ENCODE measurements at places on chromosomes 3 and 15. TPM values are rescaled to one million over a fixed set of nuclear protein-coding genes. Genes with fewer than 3 reads are reported as not detected.

DNA sequence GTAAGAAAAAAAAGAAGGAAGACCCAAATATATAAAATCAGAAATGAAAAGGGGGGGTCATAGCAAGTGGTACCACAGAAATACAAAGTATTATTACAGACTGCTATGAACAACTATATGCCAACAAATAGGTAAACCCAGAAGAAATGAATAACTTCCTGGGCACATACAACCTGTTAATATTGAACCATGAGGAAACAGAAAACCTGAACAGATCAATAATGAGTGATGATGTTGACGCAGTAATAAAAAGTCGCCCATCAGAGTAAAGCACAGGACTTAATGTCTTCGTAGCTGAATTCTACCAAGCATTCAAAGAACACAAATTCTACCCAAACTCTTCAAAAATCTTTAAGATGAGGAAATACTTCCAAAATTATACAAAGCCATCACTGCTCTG, 921.6 kb upstream of the SEMA6D start:
- DNase-seq, result no peak

DNA sequence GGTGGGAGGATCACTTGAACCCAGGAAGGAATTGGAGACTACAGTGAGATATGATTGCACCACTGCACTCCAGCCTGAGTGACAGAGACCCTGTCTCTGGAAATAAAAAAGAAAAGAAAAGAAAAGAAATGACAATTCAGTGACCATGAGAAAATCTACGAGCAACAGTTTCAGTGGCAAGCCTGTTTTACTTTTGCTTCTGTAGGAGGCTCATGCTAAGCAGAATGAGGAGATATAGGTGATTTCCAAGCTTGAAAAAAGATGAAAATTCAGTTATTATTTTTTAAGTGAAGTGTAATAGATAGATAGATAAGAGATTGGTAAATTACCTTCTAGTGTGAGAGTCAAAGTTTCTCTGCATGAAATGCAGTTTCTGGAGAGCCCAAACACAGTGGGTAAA, 651.1 kb downstream of the GRM7 start:
- no peak for DNase-seq

DNA sequence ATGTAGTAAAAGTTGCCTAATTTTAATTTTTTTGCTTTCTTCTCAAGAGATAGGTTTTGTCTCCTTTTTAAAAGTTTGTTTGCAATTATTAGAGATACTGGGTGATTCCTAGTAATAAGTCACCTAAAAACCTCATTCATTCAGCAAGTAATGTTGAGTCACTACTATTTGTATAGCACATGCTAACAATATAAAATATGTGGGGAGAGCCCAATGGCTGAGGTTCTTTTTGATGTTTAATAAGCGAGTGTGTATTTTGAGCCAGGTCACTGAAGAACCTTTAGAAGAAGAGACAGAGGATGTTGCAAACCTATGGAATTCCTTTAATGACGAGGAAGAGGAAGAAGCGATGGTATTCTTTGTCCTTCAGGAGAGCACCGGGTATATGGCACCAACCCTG, 123.7 kb upstream of the CHRM5 start:
- DNase-seq, result no peak

- no peak for DNase-seq
Observed at GRCh38 chr3:107222907-107223306, 154.3 kb upstream of the CCDC54 start.

- DNase-seq, result no peak
Observed at GRCh38 chr3:106029954-106030626, 161.3 kb upstream of the CBLB start.

DNA sequence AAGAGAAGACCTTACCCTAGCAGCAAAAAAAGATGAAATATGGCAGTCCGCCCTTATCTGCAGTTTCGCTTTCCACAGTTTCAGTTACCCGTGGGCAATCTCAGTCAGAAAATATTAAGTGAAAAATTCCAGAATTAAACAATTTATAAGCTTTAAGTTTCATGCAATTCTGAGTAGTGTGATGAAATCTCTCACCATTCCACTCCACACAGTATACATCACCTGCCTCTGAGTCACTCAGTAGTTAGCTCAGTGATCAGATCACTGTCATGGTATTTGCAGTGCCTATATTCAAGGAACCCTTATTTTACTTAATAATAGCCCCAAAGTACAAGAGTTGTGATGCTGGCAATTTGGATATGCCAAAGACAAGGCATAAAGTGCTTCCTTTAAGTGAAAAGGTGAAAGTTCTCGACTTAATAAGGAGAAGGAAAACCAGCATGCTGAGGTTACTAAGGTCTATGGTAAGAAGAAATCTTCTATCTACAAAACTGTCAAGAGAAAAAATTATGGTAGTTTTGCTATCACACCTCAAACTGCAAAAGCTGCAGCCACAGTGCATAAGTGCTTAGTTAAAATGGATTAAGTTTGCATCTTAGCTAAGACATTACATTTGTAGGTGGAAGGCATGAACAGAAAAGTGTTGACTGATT, 48.1 kb downstream of the HSPBAP1 start:
- DNase-seq, result no peak

- DNase-seq, result no peak
Observed at GRCh38 chr3:189739378-189739777, 108.2 kb downstream of the TP63 start.

GRCh38 chr3:54659347-54659746, 268.5 kb downstream of the LRTM1 start:
- no peak for DNase-seq

GRCh38 chr3:43154980-43155379, 49.1 kb upstream of the POMGNT2 start:
- DNase-seq, result no peak

- DNase-seq, result peak; percentile 31
Observed at GRCh38 chr15:67967871-67968431, 86.2 kb upstream of the PIAS1 start.

GRCh38 chr3:16536996-16537395, 23.5 kb upstream of the RFTN1 start:
- DNase-seq, result no peak

DNA sequence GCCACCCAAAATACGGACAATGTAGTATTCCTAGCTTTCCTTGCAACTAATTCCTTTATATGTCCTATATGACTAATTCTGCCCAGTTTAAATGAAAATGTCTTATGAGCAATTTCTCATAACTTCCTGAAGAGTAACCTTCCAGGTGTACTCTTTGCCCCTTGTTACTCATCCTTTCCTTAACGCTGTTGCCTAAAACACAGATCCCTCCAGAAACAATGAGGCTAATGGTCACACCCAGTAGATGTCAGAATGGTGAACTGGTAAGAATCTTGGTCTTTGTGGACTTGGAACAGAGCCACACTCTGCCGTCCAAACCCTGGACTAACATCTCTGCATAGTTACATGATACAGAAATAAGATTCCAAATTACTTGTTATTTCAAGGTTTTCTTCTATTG, 497.9 kb downstream of the IGSF11 start:
- DNase-seq, result no peak

DNA sequence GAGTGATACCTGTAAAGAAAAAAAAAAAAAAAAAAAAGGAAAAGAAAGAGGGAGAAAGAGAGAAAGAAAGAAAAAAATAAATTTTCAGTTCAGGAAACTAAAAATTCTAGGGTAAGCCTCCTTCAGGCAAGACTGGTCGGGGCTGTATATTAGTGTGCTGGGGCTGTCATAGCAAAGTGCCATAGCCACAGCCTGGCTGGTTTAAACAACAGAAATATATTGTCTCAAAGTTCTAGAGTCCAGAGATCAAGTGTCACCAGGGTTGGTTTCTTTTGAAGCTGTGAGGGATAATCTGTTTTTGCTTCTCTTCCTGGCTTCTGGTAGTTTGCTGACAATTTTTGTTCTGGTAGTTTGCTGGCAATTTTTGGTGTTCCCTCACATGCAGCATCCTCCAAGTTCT, 48.4 kb upstream of the SLC25A26 start:
- DNase-seq, result no peak

DNA sequence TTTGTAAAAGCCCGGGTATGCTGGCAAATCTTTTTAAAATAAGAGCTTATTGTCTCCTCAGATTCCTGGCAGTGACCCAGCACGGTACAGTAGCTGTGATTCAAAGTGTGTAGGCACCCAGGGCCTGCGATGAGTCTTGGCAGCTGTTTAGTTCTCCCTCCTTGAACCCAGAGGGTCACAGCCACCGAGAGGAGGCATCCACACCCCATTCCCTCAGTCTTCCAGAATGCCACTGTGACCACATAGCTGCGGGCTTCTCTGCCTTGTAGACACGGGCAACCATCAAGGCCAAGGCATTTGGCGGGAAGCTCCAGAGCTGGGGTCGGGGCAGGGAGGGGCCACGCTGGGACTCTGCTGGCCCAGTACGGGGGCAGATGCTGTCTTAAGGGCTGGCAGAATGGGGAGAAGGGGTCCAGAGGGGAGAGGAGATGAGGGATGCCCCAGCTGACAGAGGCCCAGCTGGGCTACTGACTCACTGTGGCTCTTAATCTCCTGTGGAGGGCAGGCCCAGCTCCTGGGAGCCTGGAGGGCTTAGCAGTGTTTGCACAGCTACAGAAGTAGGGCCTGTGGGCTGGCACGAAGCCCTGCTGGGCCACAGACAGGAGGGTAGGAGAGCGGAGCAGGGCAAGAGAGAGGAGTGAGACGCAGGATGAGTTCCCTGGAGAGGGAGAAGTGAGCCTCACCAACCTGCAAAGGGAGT, 68.8 kb upstream of the DLG1 start:
- no peak for DNase-seq

DNA sequence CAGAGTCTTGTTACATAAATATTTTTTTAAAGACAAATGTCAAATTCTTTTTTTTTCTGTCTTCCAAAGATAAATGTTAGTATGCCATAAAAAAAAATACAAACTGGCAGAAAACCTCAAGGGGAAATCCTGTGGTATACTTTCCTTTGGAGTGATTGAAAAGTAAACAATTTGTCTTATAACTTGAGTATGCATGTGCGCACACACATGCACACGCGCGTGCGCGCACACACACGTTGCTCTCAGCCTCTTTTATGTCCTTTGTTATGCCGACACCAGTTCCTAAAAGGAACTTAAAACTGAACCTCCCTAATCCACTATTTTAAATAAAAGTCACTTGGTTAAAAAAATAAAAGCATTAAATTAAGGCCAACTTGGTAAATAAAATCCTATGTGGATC, 58.1 kb downstream of the TGFBR2 start:
- DNase-seq, result no peak

DNA sequence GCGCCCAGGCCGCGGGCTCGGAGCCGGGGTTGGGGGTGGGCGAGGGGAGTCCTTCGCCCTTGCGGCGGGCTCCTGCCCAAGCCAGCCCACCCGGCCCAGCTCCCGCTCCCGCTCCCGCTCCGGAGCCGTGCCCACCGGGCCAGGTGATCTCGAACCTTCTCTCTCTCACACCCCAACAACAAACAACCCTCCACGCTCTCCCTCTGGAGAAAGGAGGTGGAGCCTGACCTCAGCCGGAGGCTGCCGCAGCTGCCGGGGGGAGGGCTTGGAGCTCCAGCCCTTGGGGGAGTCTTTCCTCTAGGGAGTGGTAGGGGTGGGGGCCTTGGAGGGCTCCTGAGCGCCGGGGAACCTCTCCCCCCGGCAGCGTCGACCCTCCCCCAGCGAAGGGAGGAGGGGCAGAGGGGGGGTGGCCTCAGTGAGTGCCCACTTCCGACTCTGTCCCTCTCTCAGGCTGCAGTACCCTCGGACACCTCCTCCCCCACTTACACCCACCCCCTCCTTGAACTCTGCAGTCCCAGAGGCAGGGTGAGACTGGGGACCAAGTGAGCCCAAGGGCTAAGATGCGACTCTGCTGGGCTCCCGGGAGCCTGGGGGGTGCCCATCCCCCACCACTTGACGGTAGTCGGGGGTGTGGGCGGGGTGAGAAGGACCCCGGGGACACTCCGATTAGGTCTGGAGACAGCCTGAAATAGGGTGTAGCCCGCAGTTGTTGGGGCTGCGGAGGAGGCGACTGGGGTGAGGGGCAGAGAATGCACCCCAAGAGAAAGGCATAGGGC, 4.4 kb upstream of the BAHD1 start:
- DNase-seq, result no peak

DNA sequence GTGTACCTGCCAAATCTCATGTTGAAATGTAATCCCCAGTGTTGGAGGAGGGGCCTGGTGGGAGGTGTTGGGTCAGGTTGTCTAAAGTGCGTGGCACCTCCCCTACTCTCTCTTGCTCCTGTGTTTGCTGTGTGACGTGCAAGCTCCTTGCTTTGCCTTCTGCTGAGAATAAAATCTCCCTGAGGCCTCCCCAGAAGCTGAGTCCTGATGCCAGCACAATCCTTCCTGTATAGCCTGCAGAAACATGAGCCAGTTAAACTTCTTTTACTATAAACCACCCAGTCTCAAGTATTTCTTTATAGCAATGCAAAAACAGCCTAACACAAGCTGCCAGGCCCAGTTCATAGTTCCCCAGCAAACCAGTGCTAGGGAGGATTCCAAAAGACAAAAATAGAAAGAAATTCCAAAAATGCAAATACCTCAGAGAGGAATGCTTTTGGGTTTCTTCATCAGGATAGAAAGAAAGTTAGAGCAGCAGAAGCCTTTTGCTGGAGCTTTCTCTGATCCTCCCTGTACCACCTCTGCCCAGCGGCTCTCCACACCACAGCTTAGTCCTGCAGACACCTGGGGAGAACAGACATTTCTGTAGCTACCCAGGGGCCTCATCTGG, 25.9 kb upstream of the CDV3 start:
- DNase-seq, result no peak

- DNase-seq, result no peak
Observed at GRCh38 chr3:121152573-121152972, 244.6 kb downstream of the STXBP5L start.

DNA sequence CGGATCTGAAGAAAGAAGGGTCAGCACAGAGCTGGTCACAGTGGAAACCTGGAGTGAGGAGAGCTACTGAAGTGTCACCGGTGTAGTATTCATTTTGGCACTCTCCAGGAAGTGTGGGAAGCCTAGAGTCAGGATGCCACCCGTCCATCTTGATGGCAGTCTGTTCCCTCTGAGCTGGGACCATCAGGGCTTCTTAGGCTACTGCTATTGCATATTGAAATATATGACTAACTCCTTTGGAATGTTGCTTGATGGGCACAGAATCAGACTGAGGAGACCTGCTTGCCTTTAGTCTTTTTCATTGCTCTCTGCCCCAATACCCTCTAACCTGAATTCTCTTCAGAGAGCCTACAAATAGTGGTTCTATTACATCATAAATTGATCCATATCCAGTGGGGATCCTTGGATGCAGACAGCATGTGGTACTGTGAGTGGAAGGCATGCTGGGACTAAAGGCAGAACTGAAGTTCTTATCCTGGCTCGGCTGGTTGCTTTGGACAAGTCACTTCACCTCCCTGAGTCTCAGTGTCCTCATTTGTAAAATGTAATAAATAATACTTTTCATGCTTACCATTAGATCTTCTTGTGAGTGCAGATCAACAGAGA, 143.5 kb downstream of the PDE8A start:
- DNase-seq, result no peak

FBXL2 gene
- total RNA-seq, result 1.2 TPM

GLDN gene
- total RNA-seq, result not detected

LRRK1 gene
- 49.2 TPM for total RNA-seq

PLSCR4 gene
- 25.6 TPM for total RNA-seq

CSPG5 gene
- total RNA-seq, result 1.7 TPM

ROBO2 gene
- total RNA-seq, result 5.0 TPM

VWA5B2 gene
- total RNA-seq, result 0.83 TPM

UBAP1L gene
- total RNA-seq, result 3.3 TPM

C3orf49 gene
- total RNA-seq, result not detected

GABRB3 gene
- total RNA-seq, result 3.2 TPM

APOD gene
- 41.3 TPM for total RNA-seq

All from Peyer's patch (tissue), 4 donors.